Suppressor macrophage (primary cell): ENCODE measurements at places on chromosomes 1 and 21.

DNA sequence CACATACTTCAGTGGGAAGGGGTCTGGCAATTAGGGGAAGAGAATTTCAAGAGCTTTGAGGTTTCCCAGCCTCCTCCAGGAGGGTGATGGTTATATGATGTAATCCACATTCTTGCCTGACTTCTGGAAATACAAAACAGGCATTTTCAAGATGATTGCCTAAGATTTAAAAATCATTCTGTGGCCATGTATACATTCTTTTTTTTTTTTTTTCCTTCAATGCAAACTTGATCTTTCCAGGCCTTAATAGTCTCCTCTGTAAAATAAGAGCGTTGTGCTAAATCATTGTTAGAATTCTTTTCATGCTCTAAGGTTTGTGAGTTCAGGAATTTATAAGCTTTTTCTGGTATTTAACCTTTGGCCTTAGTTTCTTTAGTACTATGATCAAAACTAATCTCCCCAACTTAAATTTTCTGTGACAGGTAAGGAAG is 192.3 kb upstream of the HMCN1 start:
- DNase-seq = peak; percentile 38

DNA sequence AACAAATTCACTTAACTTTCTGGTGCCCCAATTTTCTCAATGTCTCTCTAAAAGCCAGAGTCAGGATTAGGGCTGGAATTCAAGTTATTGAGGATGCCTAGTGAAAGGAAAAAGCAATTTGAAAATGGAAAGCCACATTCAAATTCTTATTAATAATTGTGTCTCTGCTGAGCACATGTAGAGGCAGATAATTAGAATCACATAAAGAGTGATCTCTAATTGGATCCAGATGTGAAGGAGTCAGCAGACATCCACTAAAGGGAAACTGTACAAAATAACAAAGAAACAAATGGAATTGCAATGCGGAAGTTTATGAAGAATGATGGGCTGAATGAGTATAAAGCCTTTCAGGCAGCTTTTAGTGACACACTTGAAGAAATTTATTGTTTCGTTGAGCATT is 482.6 kb downstream of the TTLL7 start:
- no peak for DNase-seq

DNA sequence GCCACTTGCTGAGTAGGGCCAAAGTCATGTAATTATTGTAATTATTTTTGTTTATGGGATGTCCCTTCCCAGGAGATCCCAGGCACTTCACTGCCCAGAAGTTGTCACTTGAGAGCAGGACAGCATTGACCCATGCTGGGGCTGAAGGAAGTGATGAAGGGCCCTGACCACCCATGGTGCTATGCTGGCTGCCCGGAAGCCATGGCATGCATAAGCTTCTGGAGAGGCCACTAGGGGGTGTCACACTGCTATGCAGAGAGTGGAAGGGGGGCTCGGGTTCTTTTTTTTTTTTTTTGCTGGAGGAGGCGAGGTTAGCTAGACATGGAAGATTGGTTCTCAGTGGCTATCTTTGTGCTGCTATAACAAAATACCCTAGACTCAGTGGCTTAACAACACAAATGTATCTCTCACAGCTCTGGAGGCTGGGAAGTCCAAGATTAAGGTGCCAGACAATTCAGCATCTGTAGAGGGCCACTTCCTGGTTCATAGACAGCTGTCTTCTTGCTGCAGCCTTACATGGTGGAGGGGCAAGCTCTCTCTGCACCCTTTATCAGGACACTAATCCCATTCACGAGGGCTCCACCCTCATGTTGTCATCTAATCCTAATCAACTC is 84.9 kb downstream of the CNIH3 start:
- no peak for DNase-seq

DNA sequence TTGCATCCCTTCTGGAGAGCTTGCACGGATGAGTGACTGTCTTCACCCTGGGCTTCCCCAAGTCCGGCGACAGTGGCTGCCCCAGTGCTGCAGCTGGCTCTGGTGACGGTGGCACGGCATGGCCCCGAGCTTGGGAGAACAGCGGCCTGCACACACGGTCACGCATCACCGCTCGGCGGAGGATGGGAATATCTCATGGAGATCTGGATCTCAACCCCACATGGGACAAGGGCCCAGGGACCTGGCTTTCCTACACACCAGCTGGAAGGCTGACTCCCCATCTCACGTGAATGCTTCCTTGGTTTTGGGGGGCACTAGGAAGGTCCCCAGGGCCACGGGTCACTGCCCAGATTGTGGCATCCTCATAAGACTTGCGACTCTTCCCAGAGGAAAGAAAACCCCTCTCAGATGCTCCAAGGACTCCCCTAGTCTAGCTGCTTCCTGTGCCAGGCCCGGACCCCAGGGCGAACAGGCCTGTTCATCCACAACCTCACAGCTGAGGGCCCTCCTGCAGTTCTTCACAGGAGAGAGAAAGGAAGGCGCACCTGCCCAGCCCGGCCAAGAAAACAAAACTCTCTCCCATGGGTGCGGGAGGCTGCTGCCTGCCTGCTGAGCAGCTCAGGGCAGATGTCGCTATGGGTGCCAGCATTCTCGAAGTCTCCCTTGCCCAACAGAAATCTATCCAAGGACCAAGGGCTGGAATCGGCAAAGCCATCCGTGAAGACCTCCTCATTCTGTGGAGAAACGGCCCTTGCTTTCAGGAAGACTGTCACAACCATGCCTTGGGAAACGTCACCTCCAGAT is 9.9 kb downstream of the CFAP410 start:
- no peak for DNase-seq
